Fibroblast of gingiva (primary cell): ENCODE measurements at places on chromosomes 7 and 10.

DNA sequence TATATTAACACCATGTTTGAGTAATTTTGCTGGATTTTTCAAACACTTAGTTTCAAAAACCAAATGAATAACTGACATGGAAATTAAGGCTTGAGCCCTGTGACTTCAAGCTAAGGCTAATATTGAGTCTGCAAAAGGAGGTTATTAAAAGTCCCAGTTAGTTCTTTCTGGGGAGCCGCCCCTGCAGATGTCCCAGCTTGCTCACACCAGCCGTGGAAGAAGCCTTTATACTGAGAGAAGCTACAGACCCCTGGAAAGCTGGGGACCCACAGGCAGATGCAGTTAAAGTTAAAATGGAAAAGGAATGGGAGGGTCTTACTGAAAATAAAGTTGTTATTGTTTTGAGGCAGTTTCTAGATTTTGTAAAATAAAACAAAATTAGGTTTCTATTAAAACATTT is 18.5 kb upstream of the ZNF680 start:
- DNase-seq, result no peak

- no peak for DNase-seq
Observed at GRCh38 chr7:196283-196682, 3.9 kb downstream of the FAM20C start.

- DNase-seq, result no peak
Observed at GRCh38 chr10:124477614-124478363, 16.2 kb downstream of the LHPP start.

DNA sequence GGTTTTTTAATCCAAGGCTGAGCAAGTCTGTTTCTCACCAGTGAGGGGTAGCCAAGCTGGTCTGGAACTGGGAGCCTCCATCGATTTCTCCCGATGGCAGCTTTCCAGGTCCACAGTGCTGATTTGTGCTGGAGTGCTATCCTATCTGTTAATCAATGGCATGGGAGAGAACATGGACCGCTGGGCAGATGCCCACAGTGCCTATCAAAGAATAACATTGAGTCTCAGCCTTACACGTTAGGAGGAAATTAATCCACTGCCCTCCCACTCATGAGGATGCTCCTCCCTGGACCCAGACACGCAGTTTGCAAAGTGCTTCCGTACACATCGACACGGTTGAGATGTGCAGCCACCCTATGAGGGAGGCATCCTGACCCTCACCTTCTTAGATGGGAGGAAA is 36.0 kb upstream of the CUX1 start:
- no peak for DNase-seq

DNA sequence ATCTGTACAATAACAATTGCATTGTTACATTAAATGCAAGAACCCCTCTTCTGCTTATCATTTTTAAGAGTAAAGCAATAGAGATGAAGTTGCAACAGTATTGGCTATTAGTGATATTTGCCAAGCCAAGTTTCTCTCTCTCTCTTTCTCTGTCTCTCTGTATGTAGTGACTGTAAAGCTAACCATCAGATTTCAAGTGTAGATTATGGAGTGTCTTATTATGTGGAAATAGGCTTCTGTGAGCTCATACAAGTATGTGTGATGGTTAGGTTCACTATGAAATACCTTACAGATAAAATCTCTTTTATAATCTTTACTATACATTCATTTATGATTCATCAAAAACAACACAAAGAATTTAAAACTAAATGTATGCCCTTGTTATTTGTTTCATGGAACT is 28.6 kb upstream of the NRP1 start:
- no peak for DNase-seq

GRCh38 chr7:28754027-28754426 is 204.1 kb downstream of the TRIL start:
- no peak for DNase-seq

DNA sequence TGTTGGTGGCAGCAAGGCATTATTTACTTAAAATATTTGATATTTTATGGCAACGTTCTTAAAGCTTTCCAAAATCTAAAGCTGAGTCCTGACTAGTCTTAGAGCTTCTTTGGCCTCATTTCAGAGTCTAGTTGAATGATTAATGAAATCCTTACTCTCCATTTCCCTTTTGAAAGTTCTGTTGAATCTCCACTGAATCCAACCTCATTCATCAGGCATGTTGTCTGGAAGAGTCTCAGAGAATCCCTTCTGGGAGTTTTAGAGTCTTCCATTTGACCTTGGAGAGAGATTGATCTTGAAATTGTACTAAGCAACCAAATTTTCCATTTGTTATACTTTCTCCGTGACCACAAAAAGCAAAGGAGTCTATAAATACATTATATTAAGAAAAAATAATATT is 198.5 kb upstream of the TMEM196 start:
- DNase-seq, result no peak

- DNase-seq, result peak; percentile 53
Observed at GRCh38 chr7:134823400-134823799, 44.0 kb downstream of the CALD1 start.

GRCh38 chr7:131194070-131194865 is 133.4 kb upstream of the MKLN1 start:
- DNase-seq, result peak; percentile 29

GRCh38 chr7:40839881-40840280 is 705.1 kb downstream of the SUGCT start:
- no peak for DNase-seq

DNA sequence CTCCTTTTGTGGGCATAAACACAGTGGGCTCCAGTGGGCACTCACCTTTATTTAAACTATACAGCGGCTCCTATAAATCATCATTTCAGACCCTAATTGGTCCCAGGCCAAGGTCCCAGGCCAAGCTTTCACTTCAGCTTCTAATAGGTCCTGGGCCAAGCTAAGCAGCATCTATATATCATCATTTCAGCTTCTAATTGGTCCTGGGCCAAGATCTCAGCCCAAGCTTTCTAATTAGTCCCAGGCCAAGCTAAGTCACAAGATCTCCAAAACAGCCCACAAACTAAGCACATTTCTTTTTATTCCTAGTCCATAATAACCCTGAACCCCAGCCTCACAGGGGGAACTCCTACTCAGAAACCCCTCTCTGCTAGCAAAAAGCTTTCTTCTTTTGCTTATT is 47.1 kb downstream of the ZNF680 start:
- peak; percentile 17 for DNase-seq

DNA sequence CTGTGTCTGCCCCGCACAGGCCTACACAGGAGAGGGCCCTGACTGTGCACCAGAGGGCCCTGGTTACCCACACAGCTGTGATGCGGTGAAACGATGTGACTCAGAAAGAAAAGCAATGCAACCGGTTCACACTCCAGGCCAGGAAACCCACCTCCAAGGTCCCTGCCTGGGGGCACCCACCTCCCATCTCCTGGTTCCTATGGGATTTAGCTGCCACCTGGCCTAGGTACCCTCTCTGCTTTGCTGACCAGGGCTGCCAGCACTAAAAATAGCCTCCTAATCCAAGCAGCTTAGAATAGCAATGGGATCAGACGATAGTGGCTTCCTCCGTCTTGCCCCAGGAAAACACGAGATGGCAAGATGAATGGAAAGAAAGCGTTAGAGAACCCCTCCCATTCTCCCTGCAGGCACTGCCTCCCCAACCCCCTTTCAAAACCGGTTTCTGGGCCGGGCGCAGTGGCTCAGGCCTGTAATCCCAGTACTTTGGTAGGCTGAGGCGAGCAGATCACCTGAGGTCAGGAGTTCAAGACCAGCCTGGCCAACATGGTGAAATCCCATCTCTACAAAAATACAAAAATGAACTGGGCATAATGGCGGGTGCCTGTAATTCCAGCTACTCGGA is 12.4 kb downstream of the RBP3 start:
- DNase-seq, result no peak

- peak; percentile 24 for DNase-seq
Observed at GRCh38 chr10:78432583-78432982, 398.9 kb downstream of the RPS24 start.

DNA sequence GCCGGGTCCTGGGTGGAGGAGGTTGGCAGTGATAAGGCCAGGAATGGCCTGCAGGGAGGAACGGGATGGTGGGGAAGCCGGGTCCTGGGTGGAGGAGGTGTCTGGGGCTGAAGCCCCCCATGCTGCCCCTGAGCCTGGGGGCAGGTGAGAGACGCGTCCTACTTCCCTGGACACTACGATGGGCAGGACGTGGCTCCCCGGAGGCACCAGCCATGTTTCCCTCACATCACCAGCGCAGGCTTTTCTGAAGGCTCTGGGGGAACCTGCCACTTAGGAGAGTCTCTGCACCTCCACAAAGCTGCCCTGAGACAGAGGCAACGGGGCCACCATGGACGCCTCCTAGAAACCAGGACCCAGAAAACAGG is 324.8 kb downstream of the DNAJB6 start:
- DNase-seq, result no peak

DNA sequence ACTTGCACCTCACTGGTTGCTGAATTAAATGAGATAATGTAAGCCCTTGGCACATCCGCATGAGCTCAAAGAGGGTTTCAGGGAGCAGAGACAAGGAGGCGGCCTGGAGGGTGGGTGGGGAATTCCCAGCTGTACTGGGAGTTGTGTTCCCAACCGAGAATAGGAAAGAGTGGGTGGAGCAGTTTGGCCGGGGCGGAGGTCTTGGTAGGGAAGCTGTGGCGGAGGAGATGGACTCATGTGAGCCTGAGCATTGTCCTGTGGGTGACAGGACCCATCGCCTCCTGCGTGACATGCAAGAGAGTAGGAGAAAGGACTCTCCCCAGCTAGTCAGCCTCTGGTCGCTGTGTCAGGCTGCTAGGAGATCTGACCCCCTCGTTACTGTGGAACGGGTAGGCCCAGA is 41.0 kb upstream of the SAMD8 start:
- DNase-seq, result no peak

DNA sequence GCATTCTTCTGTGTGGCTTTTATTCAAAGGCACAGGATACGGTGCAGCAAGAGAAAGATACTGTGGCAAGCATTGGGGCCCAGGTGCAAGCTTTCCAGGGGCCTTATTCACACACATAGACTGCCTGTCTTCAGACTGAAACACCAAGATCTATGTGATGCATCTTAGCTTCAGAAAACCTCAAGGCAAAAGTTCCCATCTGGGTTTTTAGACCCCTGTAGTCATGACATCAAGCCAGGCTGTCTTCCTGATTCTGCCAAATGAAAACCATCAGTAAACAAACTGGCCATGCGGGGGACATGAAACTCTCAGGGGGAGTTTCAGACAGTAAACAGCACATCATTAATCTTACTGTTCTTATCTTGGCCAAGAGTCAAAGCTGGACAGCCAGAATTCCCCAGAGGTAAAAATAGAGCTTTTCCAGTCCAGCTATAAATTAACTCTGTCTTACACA is 9.8 kb downstream of the AGBL3 start:
- no peak for DNase-seq

GRCh38 chr7:1053002-1053411 is 8.7 kb downstream of the GPR146 start:
- no peak for DNase-seq

GRCh38 chr7:37031571-37032257 is 307.4 kb upstream of the AOAH start:
- peak; percentile 98 for DNase-seq

GRCh38 chr7:76515999-76516443 is 5.7 kb downstream of the UPK3B start:
- peak; percentile 47 for DNase-seq

DNA sequence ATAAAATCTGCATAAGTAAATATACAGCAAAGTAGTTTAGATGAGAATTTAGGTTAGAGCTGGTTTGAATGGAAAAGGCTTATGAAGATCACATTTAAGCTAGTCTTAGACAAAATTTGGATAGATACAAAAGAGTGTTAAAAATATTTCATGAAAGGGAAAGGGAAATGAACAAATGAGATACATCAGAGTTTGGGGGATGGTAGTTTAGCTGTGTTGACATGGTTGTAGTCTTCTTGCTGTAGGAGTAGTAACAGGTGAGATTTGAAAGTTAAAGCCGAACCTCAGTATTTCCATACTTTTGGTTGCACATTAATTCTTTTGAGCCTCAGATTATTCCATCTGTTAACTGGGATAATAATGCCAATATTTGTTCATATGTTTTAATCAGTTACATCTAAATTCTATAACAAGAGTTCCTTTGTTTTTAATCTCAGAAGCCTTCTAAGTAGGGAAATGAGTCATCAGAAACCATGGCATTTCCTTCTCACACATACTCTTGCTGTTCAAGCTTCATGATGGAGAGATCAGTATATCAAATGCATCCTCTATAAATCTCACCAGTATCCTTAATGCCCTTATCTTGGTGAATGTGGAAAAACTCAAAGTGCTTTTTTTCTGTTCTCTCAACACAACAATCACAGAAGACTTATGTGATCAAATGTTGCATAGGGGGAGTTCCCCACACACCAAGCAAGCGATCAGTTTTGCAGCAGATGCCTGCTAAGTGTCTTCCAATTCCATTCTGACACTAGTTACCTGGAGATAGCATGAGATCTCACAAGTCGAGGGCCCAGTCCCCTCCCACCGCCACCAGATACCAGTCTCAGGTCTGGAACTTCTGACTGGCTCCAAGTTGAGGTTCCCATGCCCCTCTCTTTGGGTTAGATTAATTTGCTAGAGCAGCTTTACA is 84.7 kb downstream of the MAPK8 start:
- DNase-seq, result no peak

GRCh38 chr7:143905509-143905908 is 3.5 kb upstream of the TCAF1 start:
- no peak for DNase-seq
